Substantia nigra (tissue), 51 donors: ENCODE measurements at places on chromosomes 12 and 14.

- no peak for DNase-seq
These were observed 503.7 kb downstream of the NRXN3 start for GRCh38 chr14:78673845-78674244.

- DNase-seq, result no peak
These were observed 70.4 kb upstream of the SLCO1C1 start for GRCh38 chr12:20624718-20625117.

- no peak for DNase-seq
These were observed 75.4 kb downstream of the KNTC1 start for GRCh38 chr12:122602456-122602855.

GRCh38 chr12:95100264-95101190 is 27.1 kb upstream of the NR2C1 start:
- DNase-seq, result no peak

GRCh38 chr12:7981446-7981845 is 45.5 kb upstream of the SLC2A3 start:
- DNase-seq, result no peak

DNA sequence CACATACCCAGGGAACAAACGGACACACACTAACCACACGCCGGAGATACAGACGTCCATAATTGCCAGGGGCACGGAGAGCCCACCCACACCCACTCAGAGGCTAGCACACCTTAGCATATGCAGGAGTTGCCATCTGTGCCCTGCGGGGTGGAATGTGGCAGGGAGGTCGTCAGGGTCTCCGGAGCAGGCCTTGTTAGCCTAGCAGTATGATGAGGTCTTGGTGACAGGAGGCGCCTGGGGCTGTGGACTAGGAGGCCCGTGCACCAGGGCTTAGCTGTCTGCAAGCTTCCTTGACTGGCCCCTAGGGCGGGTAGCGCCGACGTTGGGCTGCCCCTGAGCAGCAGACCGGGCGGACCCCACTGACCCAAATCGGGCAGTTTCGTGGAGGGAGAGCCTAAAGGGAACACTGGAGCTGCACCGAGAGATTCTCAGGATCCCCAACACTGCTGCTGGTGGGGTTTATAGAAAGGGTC is 10.0 kb downstream of the STAC3 start:
- DNase-seq, result no peak

DNA sequence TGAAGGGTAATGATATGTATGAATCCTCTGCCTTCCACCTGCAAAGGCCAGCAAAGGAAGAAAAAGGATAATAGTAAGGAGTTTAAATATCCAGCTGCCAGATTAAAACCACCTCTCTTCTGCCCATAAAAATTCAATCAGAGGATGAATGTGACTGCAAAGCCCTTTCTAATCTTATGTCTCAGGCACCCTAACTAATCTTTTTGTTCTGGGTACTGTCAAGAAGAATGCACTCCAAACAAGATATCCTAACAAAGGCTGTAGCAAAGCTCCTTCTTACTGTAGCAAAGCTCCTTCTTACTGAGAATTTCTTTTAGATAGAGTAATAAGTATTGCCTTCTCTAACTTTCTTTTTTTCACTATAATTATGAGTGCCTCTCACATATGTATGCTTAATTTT is 91.8 kb downstream of the ST8SIA1 start:
- no peak for DNase-seq

- DNase-seq, result no peak
These were observed 52.7 kb downstream of the ERH start for GRCh38 chr14:69345402-69345801.
